ENCODE measurements at places on chromosomes 2 and 18.

- no peak for DNase-seq
These were observed 179.5 kb downstream of the LOXHD1 start for GRCh38 chr18:46477425-46478011.

DNA sequence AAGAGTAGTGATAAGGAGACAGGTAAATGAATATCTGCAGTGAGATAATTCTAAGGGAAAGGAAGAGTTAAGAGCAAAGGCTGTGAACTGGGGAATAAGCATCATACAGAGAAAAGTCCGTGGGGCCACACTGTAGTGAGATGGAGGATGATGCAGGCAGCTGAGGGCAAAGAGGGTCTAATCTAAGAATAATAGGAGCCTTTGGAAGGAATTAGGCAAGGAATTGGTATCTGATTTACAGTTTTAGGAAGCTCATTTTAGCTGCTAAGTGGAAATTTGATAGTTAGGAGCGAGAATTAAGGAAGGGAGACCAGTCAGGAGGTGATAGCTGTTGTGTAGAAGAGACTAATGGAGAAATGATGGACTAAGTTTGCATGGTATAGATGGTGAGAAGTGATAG lies 43.5 kb downstream of the KIF5C start:
- DNase-seq = no peak

- DNase-seq = no peak
These were observed 66.3 kb upstream of the RPE start for GRCh38 chr2:209936106-209936666.

GRCh38 chr2:70010576-70011111 lies 49.2 kb upstream of the ASPRV1 start:
- DNase-seq = no peak

GRCh38 chr2:72572501-72572900 lies 253.3 kb downstream of the EXOC6B start:
- DNase-seq = no peak

- DNase-seq = no peak
These were observed 371 bp upstream of the LCLAT1 start for GRCh38 chr2:30446602-30447148.

- no peak for DNase-seq
These were observed 85.8 kb upstream of the FAM237A start for GRCh38 chr2:206556357-206556949.

GRCh38 chr2:238077292-238077691 lies 16.5 kb downstream of the SCLY start:
- DNase-seq = no peak

DNA sequence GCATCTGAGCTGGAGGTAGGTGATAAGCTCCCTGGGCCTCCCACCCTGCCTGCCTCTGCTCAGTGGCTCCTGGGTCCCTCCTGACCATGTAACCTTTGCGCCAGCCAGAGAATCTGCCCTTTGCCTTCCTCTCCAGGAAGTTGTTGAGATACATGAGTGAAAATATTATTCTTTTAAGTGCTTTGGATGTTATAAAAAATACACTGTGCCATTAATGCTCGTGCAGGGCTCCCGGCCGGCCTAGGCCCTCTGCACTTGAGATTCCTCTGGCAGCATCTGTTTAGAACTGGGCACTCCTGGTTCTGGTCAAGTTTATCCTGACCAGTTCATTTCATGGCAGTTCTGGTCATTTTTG lies 18.8 kb downstream of the AGAP1 start:
- no peak for DNase-seq

DNA sequence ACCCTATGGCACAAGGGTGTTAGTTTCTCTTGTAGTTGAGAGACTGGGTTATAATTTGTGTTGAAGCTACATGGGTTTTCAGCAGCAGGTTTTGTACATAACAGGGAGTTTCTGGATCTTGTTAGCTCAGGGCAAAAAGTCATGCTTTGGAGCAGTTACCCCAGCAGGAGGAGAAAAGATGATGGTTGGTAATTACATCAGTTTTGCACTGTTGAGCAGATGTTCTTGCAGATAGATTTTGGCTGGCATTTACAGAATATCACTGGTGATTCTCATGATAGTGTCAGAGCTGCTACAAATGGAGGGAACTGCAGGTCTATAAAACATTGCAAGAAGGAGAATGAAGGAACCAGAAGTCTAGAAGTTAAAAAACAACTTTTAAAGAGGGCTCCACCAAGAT lies 215.2 kb upstream of the ATP5MC3 start:
- DNase-seq = no peak

DNA sequence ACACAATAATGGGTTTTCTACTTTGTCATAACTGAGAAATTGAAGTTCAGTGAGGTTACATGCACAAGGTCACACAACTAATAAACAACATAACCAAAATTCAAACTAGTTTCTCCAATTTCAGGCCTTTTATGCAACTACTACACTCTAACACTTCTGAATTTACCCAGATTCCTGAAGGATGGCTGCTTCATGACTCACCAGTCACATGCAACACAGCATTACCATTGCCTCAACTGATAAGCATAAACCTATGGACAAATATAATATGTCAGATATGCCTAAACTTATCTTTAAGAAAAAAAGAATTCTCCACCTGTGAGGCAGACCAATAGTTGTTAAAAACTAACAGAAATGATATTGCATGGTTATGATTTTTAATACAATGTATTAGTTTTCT lies 586.5 kb upstream of the SLC8A1 start:
- no peak for DNase-seq

DNA sequence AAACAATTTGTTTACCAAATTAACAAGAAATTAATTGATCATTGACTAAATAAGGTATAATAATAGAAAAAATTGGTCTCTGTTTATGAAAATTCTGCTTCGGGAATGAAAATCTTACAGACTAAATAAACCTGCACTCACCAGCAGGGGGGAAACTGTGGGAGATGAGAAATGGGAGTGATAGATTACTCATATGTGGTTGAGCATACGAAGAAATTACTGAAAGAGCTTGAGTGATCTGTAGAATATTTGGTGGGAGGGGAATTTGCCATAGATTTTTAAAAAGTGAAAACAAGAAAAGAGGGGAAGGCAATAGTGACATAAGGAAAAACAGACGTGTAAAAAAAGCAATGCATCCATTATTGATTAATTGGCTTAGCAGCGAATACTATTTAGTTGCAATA lies 2.2 kb downstream of the HMSD start:
- DNase-seq = no peak

Data from activated CD8-positive, alpha-beta memory T cell treated with anti-CD3 and anti-CD28 coated beads for 4 hours (primary cell).